ENCODE measurements at places on chromosomes 4 and X. TPM values are rescaled to one million over a fixed set of nuclear protein-coding genes. Genes with fewer than 3 reads are reported as not detected.
A peak's percentile ranks its signal among the peaks of the same experiment; 100 is the strongest.

DNA sequence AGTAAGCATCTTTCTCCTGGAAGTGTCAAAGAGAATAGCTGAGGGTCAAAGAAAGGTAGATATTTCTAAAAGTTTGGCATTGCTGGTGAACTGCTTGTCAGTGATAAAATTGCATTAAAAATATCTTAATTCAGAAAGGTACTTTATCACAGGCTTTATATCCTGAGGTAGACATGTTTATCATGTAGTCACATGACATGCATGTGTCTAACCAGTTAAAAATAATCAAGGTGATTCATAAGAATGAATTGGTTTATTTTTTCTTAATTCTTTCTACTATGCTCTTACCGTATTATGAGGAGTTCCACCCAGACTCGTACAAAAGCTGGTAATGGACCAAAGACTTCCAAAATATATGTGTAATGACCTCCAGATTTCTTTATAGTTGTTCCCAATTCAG is 6.1 kb downstream of the SLC7A11 start:
- H3K4me3 ChIP-seq = no peak overlapping the region
- no peaks in the 10 kb centered on the region for H3K36me3 ChIP-seq
- H3K27ac ChIP-seq = no peak overlapping the region
- H3K4me1 ChIP-seq = no peaks in the 10 kb centered on the region
- no peaks in the 10 kb centered on the region for H3K27me3 ChIP-seq

DNA sequence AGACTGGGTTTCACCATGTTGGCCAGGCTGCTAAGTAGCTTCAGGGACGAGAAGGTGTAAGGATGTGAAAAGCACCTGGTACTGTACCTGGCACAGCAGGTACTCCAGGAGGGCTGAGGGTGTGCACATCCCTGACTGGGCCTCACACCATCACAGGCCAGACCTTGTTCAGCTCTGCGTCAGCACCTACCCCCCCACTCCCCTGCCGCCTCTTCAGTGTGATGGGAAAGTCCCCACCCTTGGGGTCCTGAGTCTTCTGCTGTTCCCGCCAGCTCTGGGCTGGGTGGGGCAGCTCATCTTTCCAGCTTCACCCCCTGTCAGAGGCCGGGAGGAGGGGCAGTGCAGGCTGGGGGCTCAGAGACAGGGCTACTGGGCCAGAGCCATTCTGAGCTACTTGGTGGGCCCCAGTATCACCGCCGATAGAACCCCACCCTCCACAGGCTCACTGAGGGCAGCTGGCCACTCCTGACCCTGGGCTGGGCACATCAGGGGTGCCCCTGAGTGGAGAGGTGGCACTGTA is 6.7 kb upstream of the SH3BP2 start:
- H3K27ac ChIP-seq = no peak overlapping the region
- peaks cover 27% of the 10 kb centered on the region for H3K4me1 ChIP-seq
- H3K36me3 ChIP-seq = no peaks in the 10 kb centered on the region

GRCh38 chr4:56296526-56296925 is 90.8 kb downstream of the AASDH start:
- DNase-seq = no peak
- no peak overlapping the region for H3K27ac ChIP-seq
- H3K4me1 ChIP-seq = no peaks in the 10 kb centered on the region
- no peaks in the 10 kb centered on the region for H3K36me3 ChIP-seq

DNA sequence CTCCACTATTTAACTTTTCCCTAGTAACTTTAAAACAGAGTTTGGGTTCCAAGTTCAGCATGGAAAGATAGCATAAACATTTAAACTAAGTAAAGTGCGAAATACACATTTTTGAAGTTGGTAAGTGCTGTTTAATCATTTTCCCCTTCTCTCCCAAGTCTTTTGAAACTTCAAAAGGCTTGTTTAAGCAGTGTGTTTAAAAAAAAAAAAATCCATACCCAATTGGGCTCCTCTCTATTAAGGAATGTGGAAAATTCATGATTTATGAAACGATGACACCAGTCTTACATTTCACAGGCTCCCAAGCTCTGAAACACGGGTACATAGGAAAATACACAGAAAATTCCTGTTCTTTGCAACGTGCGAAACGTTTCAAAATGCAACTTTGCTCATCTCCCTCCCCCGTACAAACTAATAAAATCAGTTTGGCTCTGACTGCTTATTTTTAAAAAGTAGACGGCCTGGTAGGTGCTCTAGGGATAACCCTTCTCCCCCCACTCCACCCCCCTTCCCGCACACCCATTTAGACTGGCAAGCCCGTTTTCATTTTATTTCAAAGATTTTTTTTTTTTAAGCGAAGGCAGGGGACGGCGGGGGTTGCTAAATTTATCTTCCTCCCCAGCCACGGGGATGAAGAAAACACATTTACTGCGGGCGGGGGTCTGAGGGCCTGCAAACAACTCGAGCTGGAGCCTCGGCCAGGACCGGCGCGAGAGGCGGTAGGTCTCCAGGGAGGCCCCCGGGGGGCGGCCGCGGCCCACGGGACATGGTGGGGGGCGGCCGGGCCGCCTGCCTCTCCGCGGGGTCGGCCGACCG is 786 bp upstream of the ZFX start:
- peak overlapping the region; percentile 99 for H3K27ac ChIP-seq
- no peaks in the 10 kb centered on the region for H3K36me3 ChIP-seq
- DNase-seq = no peak
- H3K4me3 ChIP-seq = peak overlapping the region; percentile 87
- no peaks in the 10 kb centered on the region for H3K27me3 ChIP-seq
- H3K4me1 ChIP-seq = peaks cover 66% of the 10 kb centered on the region

- H3K4me1 ChIP-seq = no peaks in the 10 kb centered on the region
- no peak overlapping the region for H3K4me3 ChIP-seq
- DNase-seq = no peak
- H3K27me3 ChIP-seq = no peaks in the 10 kb centered on the region
- no peak overlapping the region for H3K27ac ChIP-seq
Observed at GRCh38 chrX:110669572-110669971, 126.0 kb downstream of the CHRDL1 start.

- H3K27me3 ChIP-seq = no peaks in the 10 kb centered on the region
- H3K27ac ChIP-seq = no peak overlapping the region
- no peak for DNase-seq
- no peaks in the 10 kb centered on the region for H3K36me3 ChIP-seq
- H3K4me1 ChIP-seq = no peaks in the 10 kb centered on the region
Observed at GRCh38 chrX:39073131-39073530, 271.9 kb downstream of the MID1IP1 start.

- H3K4me3 ChIP-seq = no peak overlapping the region
- H3K36me3 ChIP-seq = no peaks in the 10 kb centered on the region
- H3K27ac ChIP-seq = no peak overlapping the region
- no peak for DNase-seq
- no peaks in the 10 kb centered on the region for H3K27me3 ChIP-seq
Observed at GRCh38 chrX:63656871-63657580, 128.0 kb downstream of the ARHGEF9 start.

DNA sequence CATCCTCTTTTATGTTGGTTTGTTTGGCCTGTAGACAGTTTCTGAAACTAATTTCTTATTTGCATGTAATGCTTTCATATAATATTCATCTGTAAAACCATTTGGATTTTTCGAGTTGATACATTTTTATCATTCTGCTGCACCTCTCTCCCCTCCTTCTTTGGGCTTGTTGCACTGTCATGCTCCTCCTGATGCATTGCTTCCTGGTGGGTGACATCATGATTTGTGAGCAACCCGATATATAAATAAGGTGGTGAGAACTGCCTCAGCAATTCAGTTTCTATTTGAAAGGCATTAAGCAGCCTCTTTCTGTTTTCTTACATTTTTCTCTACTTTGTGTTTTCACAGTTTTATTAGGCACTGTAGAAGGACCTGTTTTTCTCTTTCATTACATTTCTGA is 515.7 kb downstream of the RPA4 start:
- no peak for DNase-seq
- H3K36me3 ChIP-seq = no peaks in the 10 kb centered on the region
- H3K4me1 ChIP-seq = no peaks in the 10 kb centered on the region
- H3K4me3 ChIP-seq = no peak overlapping the region

DNA sequence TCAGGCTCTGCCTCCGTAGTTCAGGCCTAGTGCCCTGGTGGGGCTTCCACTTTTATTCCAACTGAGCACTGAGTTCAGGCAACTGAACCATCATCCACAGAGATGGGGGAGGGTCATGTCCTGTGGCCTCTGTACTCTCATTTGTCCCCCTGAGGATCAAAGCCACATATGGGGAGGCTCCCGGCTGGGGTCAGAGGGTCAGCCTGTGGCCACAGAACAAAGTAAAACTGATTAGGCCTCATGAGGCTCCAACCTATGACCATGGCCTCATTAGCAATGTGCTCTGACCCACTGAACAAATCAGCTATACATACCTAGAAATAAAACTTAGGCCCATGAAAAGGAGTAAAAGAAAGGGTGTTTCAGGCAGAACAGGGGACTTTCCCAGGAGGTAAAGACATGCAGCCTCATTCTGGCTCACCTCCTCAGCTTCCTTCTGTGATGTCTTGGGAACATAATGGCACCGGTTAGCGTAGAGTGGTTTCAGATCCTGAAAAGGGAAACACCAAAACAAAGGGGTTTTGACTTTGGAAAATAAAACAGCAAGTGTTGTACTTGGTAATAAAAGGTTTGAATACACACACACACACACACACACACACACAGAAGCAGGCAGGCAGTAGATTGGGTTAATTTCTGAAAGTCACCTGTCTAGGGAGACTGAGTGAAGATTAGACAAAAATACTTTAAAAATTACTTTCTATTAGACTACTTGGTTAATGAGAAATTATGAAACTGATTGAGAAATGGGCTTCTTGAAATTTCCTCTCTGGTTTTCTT is 24.3 kb downstream of the TMEM255A start:
- no peak for DNase-seq
- H3K4me1 ChIP-seq = no peaks in the 10 kb centered on the region
- H3K27me3 ChIP-seq = no peaks in the 10 kb centered on the region
- H3K36me3 ChIP-seq = no peaks in the 10 kb centered on the region
- no peak overlapping the region for H3K4me3 ChIP-seq

DNA sequence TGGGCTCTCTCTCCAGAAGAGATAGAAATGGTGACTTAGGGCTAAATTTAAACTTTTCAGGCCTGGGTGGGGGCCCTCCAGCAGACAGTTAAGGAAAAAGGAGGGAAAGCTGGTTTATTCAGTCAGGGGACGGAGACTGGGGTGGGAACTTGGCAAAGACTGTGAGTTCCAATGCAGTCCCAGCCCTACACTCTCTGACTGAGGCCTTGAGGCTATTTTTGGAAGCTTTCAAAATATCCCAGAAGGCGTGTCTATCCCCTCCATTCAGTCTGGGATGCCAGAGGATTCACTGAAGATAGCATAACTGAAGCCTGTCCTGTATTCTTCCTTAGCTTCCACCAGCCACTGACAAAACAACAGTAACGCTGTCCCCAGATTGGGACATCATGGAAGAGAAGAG is 32.1 kb upstream of the MSN start:
- H3K27ac ChIP-seq = peak overlapping the region; percentile 81
- no peaks in the 10 kb centered on the region for H3K36me3 ChIP-seq
- H3K27me3 ChIP-seq = no peaks in the 10 kb centered on the region
- DNase-seq = no peak
- peaks cover 12% of the 10 kb centered on the region for H3K4me1 ChIP-seq

The FAM13A gene
- total RNA-seq = 32.2 TPM

The CHIC1 gene
- total RNA-seq = 9.1 TPM

All from vagina (tissue), 2 donors.